Stimulated activated CD4-positive, alpha-beta T cell treated with anti-CD3 and anti-CD28 coated beads, Interleukin-15, amount 100 ng/mL, for 24 hours (primary cell): ENCODE measurements at places on chromosomes 13 and 19.

DNA sequence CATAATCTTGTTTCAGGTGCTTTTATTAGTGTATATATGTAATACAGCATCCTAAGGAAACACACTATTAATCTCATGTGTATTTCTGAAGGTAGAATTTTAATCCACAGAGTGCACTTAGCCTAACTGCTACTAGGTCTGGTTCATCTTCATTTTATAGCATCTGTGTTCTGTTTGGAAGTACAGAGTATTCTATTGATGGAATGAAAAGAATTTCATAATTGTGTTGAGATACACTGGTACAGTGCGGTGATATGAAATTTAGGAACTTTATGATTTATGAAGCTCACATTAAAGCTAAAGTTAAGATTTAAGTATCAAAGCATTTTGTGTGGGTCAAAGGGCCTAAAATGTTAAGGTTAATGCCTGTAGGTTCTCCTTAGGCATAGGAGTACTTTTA, 6.0 kb downstream of the PCDH17 start:
- DNase-seq = no peak

GRCh38 chr13:65744836-65745235, 1485.3 kb downstream of the PCDH9 start:
- DNase-seq = no peak

DNA sequence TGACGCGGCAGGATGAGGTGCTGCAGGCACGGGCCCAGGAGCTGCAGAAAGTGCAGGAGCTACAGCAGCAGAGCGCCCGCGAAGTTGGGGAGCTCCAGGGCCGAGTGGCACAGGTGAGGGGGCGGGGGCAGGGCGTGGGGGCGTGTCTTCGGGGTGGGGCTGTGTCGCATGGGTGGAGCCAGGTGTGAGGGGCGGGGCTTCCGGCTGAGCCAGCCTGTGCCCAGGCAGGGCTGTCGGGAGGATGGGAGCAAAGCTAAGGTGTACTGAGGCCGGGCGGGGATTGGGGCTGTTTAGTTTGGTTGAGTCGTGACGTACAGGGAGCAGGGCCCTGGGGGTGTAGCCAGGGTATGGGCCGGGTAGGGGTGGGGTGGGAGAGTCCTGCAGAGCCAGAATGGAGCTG, 62.3 kb downstream of the KCNC3 start:
- DNase-seq = peak; percentile 64

- no peak for DNase-seq
These were observed 13.6 kb downstream of the CCDC122 start for GRCh38 chr13:43865892-43866291.

DNA sequence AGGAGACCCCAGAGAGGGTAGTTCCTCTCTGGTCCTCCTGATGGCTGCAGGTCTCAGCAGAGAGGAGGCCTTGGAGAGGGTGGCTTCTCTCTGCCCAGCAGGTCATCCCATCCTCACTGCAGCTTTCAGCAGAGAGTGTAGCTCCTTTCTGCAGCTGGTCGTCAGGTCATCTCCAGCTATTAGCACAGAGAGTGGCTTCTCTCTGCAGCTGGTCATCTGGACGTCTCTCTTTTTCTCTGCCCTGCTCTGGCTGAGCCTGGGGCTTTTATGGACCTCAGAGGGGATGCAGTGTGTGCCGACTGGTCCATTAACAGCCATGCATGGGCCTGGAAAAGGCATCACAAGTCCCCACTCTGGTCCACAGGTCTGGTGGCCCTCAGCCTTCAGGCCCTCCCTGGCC, 20.3 kb downstream of the TNFSF9 start:
- DNase-seq = no peak

DNA sequence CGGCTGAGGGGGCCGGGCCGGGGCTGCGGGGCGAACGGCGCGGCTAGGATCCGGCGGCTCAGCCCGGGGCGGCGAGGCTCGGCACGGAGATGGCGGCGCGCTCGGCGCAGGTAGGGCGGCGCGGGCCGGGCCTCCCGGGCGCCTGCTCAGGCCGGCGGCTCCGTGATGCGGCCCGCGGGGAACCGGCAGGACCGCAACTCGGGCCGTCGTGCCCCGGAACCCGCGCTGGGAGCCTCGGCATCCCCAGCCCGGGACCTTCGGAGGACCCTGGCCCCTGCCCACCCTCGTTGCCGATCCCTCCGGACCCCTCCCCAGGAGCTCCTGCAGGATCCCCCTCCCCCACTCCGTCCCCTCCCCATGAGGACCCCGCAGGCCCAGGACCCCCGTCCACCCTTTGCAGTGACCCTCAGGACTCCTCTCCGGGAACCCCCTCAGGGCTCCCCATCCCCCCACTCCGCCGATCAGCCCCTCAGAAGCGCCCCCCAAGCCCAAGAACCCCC, 304 bp downstream of the EVI5L start:
- no peak for DNase-seq

GRCh38 chr13:74681891-74682290, 547.7 kb upstream of the KLF12 start:
- DNase-seq = no peak
